RWPE1 (cell line): ENCODE measurements at places on chromosomes 1 and 21.
A peak's percentile ranks its signal among the peaks of the same experiment; 100 is the strongest.

DNA sequence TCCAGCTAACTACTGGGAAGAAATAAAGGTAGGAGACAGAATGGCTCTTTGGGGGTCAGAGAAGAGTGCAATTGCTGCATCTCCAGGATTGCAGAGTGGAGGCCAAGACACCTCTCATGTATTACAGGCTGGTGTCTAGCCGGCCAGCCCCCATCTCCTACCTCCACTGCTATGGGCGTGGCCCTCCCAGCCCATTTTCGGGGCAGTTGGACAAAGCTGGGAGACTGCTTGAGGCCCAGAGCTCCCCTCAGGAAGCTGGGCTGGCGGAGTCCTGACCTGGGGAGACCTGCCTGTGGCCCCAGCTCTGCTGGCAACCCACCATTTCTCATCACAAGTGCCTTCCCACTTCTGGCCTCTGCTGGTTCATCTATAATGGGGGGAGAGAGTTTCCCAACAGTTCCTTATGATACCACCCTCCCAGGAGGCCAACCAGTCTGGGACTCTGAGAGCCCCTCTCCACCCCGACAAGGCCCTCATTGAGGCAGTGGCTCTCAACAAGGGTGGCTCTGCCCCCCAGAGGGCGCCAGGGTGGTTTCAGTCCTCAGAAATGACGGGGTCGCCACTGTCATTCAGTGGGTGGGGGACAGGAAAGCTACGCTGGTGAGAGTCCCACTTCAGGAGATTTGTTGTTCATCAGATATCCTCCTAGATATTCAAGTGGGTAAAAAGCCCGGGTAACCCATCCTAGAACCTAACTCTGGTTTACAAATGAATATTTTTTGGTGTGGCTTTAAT is 11.5 kb downstream of the RAP1GAP start:
- no peak for DNase-seq

DNA sequence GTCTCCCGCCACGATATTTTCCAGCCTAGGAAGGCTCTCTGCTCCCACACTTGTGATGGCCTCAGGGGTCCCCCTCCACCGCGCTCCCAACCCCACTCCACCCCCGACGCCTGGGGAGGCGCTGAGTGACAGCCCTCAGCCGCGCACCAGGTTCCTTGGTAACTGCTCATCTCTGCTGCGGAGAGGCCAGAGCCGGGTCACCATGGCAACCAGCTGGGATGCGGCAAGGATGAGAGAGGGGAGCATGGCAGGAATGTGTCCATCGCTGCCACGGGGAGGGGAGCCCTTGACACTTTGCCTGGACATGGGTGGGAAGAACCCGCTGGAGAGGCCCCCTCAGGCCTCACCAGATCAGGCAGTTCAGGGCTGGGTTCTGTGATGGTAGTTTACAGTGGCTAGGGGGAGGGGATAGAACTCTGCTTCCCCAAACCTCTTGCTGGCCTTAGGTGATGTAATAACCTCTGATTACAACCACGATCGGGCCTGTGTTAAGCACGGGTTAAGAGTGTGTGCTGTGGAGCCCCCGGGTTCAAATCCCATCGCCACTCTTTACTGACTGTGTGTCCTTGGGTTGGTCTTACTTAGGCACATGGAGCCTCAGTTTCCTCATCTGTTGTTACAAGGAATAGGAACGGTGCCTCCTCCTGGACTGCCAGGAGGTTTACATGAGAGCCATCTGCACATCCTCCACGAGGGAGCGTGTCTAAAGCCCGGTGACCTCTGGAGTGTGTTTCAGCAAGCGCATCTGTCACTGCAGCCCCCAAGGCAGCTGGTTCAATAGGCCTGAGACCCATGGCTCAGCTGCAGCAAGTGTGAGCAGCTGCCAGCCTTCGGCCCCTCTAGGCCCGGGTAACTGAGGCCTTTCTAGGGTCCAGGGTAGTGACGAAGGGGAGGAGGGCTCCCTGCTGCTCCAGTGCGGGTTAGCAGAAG is 6.3 kb downstream of the KIF17 start:
- DNase-seq = no peak

DNA sequence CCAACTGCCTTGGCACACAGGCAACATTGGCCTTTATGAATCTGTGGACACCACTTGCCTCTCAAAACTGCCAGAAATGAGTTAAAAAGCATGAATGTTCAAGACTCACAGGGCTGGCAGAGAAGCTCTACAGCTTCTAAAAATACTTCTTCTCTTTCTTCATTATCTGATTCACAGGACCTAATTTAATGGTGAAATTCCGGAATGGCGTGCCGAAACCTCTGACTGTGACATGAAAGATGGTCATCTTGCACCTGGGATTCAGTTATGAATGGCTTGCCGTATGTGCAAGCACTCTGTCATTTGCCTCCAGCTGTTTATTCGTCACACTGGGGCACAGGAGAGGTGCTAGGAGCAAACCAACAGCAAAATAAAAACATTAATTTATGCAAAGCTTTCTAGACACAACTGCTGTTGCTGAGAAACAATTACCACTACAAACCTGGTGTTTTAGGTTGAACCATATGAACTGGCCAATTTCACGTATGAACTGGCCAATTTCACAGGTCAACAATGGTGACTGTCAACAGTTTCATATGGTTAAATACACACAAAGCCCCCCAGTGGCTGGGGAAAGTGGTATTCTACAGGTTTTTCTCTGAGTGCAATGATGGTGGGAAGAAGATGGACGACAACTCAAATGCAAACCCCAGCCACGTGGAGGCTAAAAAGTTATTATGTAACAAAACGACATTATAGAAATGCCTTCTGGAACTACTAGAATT is 648.3 kb downstream of the KIF26B start:
- no peak for DNase-seq

DNA sequence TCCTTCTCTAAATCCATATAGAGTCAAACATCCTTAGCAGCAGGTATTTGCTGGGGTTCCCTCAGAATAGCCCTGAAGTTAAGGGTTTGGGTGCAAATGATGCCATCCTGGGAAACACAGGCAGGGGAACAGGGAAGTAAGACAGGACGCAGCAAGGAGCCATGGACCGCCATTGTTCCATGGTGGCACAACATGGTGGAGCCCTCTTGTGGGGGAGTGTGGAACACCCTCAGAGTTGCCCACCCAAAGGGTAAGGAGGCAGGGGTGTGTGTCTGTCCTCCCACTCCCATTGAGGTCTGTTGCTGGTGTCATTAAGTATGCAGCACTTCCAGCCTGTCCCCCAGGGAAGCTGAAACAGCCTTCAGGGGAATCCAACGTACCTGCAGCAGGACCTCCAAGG is 20.4 kb upstream of the RCAN1 start:
- no peak for DNase-seq

- no peak for DNase-seq
These were observed 3.0 kb upstream of the LACTBL1 start for GRCh38 chr1:22975694-22976093.

- no peak for DNase-seq
These were observed 6.0 kb upstream of the OR2L8 start for GRCh38 chr1:247942624-247943023.

- peak; percentile 69 for DNase-seq
These were observed 5.6 kb downstream of the OSBPL9 start for GRCh38 chr1:51622455-51622913.

DNA sequence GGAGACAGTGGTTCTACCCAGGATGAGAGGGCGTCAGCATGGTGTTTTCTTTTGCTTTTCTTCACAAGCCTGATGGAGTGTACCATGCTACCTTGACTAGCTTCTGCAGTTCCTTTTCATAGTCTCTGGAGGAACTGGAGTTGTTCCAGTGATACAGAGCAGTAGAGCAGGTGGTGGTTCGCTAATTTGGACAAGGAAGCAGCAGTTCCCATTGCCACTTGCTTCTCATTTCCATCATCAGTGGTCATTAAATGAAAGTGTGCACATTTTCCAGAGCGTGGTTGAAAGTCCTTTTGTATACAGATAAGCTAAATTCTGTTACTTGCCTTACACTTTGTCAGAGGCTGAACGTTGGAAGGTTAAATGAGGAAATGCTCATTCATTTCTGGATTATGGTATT is 182.3 kb downstream of the C1orf21 start:
- no peak for DNase-seq

GRCh38 chr1:229980009-229980408 is 87.0 kb upstream of the GALNT2 start:
- DNase-seq = no peak

GRCh38 chr1:9996624-9997582 is at the start of gene RBP7:
Gene RBP7, plus strand, starts transcription at chr1:9997228. Its CDS starts 31 bp downstream, at chr1:9997259.
- DNase-seq = peak; percentile 20

DNA sequence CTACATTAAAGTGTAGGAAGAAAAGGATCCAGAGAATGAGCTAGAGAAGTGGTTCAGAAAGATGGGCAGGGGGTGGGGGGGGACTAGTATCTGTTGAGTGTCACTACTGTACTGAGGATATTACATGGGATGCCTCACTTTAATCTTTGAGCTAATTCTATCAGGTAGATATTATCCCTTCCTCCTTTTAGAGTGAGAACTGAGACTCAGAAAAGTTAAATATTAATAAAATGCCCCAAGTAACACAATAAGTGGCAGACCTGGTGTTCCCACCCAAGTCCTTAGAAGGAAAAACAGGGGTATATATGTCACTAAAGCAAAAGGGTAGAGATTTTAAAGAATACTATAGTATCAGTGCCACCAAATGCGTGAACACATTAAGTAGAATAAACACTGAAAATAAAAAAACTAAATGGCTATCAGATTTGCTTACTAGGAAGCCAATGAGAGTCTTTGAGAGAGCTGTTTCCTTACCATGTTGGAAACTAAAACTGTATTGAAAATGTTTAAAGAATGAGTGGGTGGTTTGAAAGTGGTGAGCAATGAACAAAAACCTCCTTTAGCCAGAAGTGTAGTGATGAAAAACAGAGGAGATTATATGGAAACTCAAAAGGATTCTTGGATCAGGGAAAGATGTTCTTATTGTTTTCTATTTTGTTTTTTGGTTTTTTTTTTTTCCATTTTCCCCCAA is 230.8 kb downstream of the BARHL2 start:
- no peak for DNase-seq

DNA sequence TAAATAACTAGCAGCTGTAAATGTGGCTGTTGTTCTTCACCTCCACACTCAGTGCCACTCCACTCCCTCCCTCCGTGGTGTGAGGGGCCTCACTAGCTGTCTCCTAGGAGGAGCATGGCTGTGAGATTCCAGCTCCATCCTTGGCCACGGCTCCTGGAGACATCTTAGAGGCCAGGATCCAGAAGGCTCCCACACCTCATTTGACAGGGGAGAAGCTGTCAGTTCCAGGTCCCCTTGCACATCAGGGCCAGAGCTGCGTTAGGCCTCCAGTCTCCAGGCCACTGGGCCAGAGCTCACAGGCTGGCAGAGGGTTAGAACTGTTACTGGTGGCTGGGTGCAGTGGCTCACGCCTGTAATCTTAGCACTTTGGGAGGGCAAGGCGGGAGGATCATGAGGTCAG is 15.0 kb downstream of the PCSK9 start:
- DNase-seq = no peak

DNA sequence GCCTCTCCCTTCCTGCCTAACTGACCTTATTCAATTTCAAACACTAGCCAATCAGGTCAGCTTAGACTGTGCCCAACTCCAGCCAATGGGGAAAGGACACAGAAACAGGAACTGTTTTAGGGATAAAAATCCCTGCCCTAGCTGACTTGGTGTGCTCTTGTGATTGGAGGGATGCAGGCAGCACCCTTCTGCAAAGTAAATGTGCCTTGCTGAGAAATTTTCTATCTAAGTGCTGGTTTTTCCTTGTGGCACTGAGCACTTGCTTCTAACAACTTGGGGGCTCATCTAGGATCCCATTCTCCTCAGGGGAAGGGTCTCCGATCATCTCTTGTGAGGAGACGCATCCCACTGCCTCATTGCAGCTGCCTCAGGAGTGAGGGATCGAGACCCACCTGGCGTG is 10.7 kb upstream of the CD2 start:
- DNase-seq = no peak

GRCh38 chr1:91026320-91026719 is 4.5 kb upstream of the ZNF644 start:
- no peak for DNase-seq

DNA sequence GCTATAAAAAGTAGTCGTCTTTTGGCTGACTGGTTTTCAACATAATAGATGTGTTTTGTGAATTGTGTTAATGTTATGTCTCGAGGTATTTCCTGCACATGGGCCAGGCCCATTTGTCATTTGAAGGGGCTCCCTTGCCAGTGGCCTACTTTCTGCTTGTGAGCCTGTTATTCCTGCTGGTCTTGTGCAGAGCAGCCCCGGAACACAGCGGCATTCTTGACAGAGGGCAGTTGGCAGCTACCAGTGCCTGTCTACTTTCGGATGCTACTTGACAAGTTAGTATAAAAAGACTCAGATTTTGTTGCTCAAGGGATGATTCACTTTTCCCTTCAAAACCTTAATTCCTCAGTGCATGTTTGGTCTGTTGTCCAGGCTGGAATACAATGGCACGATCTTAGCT is 28.5 kb downstream of the PGM1 start:
- no peak for DNase-seq

DNA sequence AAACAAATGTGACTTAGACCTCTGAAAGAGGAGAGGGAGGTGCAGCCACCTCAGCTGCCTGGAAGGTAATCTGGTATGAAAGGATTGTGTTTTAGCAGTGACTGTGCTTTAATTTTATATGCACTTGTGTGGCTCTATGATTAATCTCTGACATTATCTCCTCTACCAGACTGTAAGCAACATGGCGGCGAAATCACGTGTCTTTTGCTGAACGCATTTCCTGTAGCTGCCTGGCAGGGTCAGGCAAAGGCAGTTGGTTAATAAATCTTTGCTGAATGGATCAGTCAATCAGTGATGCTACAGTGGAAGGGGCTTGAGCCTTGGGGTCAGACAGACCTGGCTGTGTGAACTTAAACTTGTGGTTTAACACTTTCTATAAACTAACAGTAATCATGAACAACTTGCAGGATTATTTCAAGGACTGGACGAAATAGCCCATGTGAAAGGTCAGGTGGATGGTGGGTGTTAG is 96.9 kb downstream of the ADSS2 start:
- no peak for DNase-seq

- DNase-seq = no peak
These were observed 31.6 kb upstream of the C1orf146 start for GRCh38 chr1:92186081-92186480.

DNA sequence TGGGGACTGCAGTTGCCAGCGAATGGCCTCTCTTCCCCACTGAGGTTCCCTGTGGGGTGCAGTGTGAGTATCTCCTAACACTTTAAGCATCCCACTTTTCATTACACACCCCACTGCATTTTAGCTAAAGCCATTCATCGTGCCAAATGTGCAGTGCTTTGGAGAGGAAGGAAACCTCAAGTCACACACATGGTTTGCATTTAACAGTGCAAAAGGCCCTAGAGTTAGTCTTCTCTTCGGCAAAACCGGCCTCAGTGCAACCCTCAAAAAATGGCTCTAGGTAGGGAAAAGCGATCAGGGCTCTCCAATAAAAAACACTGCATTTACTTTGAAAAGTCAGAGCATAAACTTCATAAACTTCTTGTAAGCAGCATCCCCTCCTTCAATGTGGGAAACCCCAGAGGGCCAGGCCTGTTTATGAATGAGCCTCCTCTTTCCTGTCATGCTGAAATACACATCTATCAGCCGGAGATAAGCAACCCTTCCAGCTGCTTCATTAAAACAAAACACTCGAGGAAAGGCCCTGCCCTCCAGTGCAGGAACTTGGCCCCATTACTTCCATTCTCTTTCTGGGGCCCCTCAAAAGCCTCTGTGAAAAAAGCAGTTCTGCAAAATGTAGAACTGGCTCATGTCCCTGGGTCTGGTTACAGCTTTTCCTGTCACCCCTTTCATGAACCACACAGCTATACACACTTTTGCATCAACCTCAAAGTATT is 184.0 kb downstream of the CDC7 start:
- no peak for DNase-seq
